ENCODE measurements at places on chromosomes 7 and 10.

DNA sequence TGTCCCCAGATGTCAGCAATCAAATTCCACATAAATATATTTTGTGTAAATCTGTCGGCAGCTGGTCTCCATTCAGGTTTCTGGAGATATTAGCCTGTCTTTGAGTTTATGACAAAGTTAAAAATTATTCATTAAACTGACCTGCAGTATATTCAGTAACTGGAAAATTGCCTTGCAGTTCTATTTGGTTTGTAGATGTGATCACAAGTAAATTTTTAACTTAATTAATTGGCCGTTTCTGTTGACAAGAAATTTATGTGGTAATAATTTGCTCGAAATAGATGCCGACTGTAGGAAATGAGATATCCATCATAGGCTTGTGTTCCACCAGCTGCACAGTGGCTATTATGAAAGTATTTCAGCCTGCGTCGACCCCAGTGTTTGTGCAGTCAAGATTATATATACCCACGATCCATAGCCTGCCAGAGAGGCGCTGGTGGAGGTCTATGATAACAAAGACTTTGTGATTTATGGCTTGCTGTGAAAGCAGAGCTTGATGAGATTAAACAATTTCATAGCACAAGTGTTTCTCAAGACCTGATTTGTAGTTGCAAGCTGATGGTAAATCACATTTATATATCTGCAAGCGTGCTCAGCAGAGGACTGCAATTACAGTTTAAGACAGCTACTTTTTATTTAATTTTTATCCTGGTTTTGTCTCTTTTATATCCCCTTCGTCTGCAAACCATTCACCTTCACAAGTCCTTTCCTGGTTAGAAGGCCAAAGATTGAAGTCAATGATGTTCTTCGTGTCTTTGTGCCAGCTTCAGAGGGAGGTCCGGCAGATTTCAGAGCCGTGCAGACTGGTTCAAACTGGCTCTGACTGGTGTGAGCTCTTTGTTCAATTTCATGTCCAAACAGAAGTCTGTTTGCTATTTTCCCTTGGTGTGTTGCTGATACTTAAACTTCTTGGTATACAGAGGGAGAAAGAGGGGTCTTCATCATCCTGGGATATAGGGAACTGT, 850.9 kb downstream of the LRMDA start:
- DNase-seq: peak; percentile 91

DNA sequence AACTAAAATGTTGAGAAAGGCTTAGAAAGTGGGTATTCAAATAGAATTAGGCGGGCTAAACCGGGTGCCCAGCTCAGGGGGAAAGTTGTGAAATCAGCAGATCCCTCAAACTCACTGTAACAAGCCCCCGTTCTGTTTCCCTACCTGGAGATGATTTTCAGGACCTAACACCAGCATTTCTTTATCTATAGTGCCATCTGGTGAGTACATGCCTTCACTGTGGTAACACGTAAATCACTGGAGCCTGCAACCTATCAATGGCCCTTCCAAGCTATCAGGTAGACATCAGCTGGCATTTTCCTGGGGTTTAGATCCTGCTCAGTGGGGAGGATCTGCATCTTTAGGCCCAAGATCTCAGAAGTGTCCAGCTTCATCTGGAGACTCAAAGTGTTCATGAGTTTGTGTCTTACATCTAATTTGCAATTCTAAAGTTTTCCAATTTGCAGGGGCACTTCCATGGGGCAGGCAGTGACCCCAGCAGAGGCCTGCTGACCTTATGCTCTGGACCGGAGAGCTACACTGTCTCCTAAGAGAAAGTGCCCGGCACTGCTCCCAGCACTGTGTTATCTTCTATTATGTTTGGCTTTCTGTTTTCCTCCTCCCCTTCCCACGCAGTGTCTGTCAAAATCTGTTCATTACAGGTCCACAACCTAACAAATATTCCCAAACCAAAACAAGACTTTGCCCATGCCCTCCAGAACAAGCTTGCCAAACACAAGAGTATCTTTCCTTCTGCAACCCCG, 132.5 kb downstream of the LSM5 start:
- no peak for DNase-seq

- DNase-seq: no peak
Measured at GRCh38 chr7:142832417-142832816, 22.5 kb upstream of the EPHB6 start.

DNA sequence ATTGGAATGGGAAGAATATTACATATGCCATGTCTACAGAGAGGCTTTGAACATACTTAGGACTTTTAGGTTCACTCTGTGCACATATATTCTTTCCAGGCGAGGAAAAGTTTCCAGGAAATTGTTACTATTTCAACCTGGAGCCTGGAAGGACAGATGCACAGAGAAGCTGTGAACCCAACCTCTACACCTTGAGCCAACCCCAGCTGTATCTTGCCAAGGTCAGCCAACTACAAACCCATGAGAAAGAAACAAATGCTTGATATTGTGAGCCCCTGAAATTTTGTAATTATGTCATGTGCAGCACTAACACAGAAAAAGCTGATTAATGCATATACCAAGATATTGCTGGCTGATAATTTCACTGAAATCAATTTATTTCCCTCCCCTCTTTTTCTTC, 404.9 kb downstream of the GLRX3 start:
- DNase-seq: no peak

- DNase-seq: no peak
Measured at GRCh38 chr10:21217107-21217506, 308.4 kb downstream of the SKIDA1 start.

DNA sequence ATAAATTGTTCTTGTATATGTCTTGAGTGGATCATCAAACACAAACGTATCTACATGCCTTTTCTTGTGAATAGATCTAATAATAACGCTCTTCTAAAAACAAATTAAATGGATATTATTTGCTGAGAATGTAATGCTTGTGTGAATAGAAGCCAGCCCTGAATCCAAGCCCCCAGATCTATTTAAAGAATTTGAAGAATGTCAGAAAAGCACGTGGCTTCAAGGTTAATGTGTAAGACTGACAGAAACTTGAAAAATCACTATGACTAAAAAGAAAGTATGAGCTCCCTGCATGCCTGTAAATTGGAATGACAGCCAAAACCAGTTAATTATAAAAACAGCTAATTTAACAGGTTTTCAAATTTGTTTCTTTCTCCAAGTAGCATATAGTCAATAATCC, 43.2 kb upstream of the ATRNL1 start:
- no peak for DNase-seq

DNA sequence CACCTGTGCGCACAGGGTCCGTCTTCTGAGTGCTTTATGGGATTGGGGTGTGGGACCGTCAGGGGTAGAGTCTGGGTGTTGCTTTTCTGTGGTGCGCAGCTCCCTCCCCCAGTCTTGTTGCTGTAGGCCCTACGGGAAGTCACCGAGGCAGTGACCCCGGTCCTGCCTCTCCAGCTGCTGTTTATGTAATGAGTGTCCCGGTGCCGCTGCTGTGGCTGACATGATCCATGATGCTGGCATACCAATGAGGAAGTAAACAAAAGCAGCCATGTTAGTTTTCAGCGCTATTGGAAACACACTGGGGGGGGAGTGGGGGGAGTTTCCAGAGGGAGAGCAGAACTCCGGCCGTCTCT, 1.1 kb downstream of the TRIM8 start:
- peak; percentile 53 for DNase-seq

- peak; percentile 43 for DNase-seq
Measured at GRCh38 chr7:149772241-149772955, 990 bp downstream of the ZNF467 start.

DNA sequence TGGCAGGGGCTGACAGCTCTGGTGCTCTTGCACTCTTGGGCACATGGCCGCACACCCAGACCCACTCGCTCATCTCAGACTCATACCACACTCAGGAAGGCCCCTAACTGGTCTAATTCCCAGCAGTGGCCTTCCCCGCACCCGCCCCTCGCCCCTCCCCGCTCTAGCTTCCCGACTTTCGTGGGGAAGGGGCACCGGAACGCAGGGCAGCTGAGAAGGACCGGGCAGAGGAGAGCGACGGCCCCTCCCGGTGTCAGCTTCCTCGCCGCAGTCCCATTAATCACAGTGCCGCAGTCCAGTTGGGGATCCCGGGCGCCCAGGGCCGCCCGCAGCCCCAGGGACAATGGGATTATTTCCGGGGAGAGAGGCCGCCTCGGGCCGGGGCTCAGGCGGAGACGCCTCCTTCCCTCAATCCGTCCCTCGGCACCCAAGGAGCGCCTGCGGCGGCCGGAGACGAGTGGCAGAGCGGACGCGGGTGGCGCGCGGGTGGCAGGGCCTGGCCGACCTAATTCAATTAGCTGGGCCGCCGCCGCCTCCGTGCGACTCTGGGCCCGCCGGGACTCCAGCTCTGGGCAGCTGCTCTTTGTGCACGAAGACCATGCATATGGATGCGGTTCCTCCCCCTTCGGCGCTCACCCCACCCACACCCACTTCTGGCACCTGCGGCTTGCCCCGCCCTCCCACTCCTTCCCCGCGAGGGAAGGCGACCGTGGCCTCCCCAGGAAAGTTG, 7.8 kb upstream of the TLX1 start:
- peak; percentile 54 for DNase-seq

DNA sequence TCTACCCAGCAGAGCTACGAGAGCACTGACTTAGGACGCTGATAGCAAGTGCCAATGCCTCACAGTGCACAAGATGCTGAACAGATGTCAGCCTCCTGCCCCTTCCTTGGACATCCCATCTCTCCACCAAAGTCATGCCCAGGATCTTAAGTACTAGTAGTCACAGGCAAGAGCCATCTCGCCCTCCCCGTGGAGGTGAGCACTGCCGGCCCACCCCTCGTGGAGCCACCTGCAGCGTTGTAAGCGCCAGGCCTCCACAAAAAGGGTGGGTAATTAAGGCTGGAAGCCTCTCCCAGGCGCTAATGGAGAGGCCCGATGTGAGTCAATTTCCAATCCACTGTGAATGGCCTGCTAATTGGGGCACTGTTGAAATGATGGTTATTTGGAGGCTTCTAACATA, 156.2 kb downstream of the GRID1 start:
- peak; percentile 4 for DNase-seq

- no peak for DNase-seq
Measured at GRCh38 chr10:7302392-7302906, 108.4 kb downstream of the SFMBT2 start.

DNA sequence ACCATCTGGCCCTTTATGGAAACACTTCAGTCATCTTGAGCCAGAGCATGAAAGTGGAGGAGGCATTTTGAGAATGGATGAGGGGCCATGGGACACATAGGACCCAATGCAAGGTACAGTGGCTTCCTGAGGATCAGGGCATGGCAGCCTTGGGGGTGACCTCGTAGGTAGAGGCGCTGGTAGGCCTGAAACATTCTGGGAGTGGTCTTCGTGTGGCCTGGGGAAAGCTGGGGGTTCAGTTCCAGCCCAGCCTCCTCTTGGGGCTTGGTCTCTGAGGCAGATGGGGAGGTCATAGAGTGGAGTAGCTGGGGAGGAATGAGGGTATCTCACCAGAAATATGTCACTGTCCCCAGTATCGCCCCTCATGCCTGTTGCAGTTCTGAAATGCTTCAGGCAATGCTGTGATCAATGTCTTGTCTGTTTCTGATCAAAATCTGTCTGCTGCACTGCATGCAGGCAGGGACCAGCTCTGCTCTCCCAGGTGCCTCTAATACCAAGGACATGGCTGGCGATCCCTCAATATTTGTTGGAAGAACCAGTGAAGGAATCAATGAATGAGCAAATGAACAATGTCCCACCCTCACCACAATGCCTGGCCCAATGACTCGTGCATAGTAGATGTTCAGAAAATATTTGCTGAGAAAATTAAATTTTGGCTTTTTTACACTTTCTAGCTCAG, 90.9 kb downstream of the CHST15 start:
- DNase-seq: no peak

- DNase-seq: no peak
Measured at GRCh38 chr10:5975641-5976473, 1.5 kb downstream of the IL15RA start.

GRCh38 chr10:112949875-112950507, at the start of gene TCF7L2:
Gene TCF7L2 (plus strand): TSS chr10:112950247. CDS start chr10:112950757, 510 bp downstream.
- DNase-seq: peak; percentile 91

- DNase-seq: no peak
Measured at GRCh38 chr7:50214126-50214670, 90.3 kb upstream of the IKZF1 start.

DNA sequence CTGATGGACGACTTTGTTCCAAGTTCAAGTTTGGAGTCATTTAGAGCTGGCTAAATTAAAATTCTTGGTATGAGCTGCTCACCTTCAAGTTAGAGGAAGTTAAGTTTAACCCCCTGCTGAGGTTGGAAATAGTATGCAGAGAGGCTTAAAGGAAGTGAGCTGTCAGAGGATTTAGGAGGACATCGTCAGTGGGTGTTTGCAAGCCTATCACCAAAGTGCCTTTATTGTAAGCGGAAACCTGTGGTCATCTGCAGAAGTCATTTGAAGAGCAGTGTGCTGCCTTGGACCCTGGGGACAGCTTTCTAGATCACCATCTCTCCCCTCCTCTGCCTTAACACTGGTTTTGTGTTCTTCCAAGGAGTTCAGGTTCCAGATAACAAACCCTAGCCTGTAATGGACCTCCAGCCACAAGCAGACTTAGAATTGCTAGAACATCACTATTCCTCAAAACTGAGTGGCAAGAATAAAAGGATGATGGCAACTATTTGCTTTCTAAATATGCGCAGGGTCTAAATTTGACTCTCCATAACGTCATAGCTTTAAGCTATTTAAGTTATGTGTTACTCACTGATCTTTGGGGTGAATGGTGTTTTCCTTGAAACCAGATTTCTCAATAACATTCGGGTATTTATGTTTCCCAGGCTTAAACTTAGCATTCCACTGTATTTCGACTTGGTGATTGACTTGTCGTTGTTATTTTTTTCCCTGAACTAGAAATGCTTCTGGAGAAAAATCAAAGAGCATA, 93.4 kb downstream of the SLC39A12 start:
- DNase-seq: no peak

- no peak for DNase-seq
Measured at GRCh38 chr7:149867762-149868622, 5.8 kb upstream of the ATP6V0E2 start.

- no peak for DNase-seq
Measured at GRCh38 chr7:37467002-37467401, 18.3 kb upstream of the ELMO1 start.

DNA sequence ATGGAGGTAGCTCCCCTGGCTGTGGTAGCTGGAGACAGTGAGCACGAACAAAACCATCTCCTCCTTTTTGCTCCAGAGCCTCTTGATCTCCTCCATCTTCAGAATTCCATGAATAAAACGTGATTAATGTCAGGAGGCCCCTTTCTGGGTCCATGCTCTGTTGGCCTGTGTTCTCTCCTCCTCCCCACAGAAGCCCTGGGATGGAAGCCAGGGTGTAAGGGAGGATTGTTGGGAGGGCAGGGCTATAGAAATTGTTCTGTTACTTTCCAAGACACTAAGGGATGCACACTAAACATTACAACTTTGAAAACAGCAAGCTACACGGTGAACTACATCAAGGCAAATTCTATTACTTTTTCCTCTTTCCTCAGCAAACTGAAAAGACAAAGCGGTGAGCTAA, 96.3 kb downstream of the RNF216 start:
- no peak for DNase-seq

Data from NCI-H1417 (cell line).